Natural killer cell (primary cell): ENCODE measurements at places on chromosomes 6 and 20.
A peak's percentile ranks its signal among the peaks of the same experiment; 100 is the strongest.

- DNase-seq: no peak
- H3K27me3 ChIP-seq: no peaks in the 10 kb centered on the region
- no peaks in the 10 kb centered on the region for H3K36me3 ChIP-seq
- no peaks in the 10 kb centered on the region for H3K4me1 ChIP-seq
- no peak overlapping the region for H3K27ac ChIP-seq
Measured at GRCh38 chr6:61751986-61752385, 534.0 kb downstream of the KHDRBS2 start.

GRCh38 chr6:68693271-68693670, 58.2 kb downstream of the ADGRB3 start:
- H3K4me1 ChIP-seq: no peaks in the 10 kb centered on the region
- H3K27ac ChIP-seq: no peak overlapping the region
- no peaks in the 10 kb centered on the region for H3K36me3 ChIP-seq
- DNase-seq: no peak
- H3K27me3 ChIP-seq: no peaks in the 10 kb centered on the region
- H3K4me3 ChIP-seq: no peak overlapping the region

GRCh38 chr6:80792151-80792550, 685.7 kb downstream of the BCKDHB start:
- no peaks in the 10 kb centered on the region for H3K36me3 ChIP-seq
- H3K27ac ChIP-seq: no peak overlapping the region
- H3K4me3 ChIP-seq: no peak overlapping the region
- DNase-seq: no peak
- no peaks in the 10 kb centered on the region for H3K27me3 ChIP-seq
- H3K4me1 ChIP-seq: no peaks in the 10 kb centered on the region

GRCh38 chr6:128731249-128732165, 151.4 kb upstream of the LAMA2 start:
- H3K27ac ChIP-seq: no peak overlapping the region

DNA sequence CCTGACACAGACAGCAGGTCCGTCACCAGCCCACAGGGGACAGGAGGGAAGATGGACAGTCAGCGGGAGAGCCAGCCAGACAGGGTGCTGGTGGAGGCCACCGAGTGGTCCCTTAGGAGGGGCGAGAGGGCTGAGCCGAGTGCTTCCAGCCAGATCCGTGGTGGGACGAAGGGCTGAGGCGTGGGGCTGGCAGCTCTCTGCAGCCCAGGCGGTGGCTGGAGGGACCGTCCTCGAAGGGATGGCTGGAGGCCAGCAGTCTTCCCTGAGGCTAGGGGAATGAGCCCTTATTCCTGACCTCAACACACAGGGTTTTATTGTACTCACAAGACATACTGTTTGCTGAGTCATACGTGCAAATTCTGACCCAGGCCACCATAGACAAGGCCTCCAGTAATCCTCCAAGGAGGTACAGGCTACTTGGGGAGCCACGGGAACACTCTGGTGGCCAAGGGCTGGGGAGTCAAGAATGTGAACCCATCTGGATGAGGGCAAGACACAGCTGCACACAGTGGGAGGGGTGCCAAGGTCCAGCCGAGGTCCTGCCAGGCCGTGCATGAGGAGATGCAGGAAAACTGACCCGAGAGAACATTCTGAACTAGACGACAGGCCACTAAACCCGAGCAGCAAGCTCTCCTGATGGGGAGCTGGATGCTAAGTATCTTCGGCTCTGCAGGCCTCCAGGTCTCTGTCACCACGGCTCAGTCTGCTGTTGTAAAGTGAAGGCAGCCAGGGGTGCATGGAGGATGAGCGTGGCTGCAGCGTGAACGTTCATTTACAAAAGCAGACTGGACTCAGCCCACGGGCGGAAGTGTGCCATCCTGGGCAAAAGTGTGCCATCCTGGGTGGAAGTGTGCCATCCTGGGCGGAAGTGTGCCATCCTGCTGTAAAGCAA, 242.5 kb downstream of the TTLL2 start:
- no peak overlapping the region for H3K4me3 ChIP-seq
- no peak overlapping the region for H3K27ac ChIP-seq
- H3K27me3 ChIP-seq: no peaks in the 10 kb centered on the region

DNA sequence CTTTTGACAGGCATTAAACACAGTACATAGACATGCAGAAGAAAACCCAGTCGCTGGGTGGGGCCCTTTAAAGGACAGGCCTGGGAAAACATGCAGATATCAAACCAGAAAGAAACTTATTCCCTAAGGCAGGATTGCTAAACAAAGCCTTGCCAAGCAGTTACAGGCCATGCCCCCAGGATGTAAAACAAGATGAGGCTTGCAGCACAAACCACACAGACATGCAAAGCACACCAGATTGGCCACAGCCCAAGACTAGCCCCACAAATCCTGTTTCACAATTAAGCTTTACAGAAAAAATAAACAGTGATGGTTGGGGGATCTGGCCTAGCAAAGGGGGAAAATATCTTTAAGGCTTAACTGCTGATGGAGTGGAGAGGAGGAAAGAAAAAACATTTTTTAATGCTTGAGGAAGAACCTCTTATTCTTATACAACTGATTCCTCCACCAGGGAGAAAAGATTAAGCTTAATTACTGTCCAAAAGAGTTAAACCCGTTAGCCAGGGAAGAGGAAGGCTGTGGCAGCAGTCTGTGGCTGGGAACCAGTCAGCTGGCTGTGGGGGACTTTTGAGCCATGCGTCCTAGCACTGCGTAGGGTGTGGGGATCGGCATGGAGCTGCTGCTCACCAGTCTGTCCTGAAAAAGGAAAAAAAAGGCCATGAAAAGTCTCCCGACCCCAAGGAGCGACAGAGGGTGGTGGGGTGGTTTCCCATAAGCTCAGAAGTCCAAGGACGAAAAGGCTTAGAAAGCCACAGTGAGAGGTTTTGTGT, 28.4 kb downstream of the COL19A1 start:
- no peaks in the 10 kb centered on the region for H3K4me1 ChIP-seq
- H3K4me3 ChIP-seq: no peak overlapping the region
- H3K27me3 ChIP-seq: no peaks in the 10 kb centered on the region
- DNase-seq: no peak

DNA sequence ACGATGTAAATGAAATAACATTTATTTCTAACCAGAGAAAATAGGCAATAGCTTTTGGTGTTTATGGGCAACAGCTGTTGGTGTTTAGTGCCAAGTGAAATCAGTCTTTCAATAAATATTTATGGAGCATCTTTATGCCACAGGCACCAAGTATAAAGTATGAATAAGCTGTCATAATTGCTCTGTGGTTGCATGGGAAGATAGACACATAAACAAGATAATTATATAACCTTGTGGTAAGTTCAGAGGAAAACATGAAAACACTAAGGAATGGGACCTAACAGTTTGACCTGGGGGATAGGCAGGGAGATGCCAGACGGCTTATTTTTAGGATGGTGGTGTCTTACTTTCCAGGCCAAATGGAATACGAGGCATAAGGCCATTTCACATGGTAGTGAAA, 110.9 kb downstream of the GFRAL start:
- H3K27me3 ChIP-seq: no peaks in the 10 kb centered on the region
- no peaks in the 10 kb centered on the region for H3K36me3 ChIP-seq
- H3K4me3 ChIP-seq: no peak overlapping the region
- no peak overlapping the region for H3K27ac ChIP-seq

- H3K4me1 ChIP-seq: no peaks in the 10 kb centered on the region
- H3K27ac ChIP-seq: no peak overlapping the region
- no peaks in the 10 kb centered on the region for H3K36me3 ChIP-seq
- H3K27me3 ChIP-seq: no peaks in the 10 kb centered on the region
Measured at GRCh38 chr6:72203983-72204382, 317.6 kb downstream of the RIMS1 start.

GRCh38 chr6:19041906-19042305, 654.8 kb downstream of the RNF144B start:
- H3K36me3 ChIP-seq: no peaks in the 10 kb centered on the region
- no peaks in the 10 kb centered on the region for H3K27me3 ChIP-seq
- H3K4me1 ChIP-seq: no peaks in the 10 kb centered on the region
- H3K4me3 ChIP-seq: no peak overlapping the region

DNA sequence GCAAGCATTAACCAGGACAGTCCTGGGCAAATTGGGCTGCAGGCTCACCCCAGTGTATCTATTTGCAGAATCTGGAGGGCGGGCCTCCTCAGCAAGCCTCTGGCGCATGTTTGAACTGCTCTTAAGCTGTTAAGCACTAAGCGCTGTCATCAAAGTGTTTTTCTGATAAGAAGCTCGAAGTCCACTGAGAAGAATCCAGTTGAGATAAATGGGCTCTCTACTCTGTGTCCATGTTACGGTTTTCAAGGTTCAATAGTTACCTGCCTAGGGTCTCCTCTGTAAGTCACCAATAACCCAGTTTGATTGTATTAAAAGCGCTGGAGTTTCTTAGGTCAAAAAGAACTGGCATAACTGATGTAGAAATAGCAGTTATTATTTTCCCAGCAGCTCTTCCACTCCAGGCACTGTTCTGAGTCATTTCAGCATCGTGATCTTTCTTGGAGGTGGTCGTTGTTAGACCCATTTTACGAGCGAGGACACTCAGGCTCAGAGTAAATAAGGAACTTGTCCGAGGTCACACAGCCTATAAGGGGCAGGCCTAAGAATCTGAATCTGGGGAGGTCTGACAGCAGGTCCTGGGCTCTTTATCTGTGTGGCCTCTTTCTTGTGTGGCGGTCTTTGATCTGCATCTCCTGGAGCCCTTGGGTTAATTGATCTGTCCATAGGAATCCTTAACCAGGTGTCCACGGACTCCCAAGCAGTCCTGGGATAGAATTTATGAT, 207.4 kb upstream of the ZNF217 start:
- H3K36me3 ChIP-seq: no peaks in the 10 kb centered on the region
- no peak overlapping the region for H3K4me3 ChIP-seq
- no peak overlapping the region for H3K27ac ChIP-seq
- no peaks in the 10 kb centered on the region for H3K27me3 ChIP-seq

GRCh38 chr6:127136786-127137185, 18.3 kb downstream of the RSPO3 start:
- H3K27ac ChIP-seq: no peak overlapping the region
- no peak for DNase-seq
- H3K27me3 ChIP-seq: peaks cover 2% of the 10 kb centered on the region

- H3K27ac ChIP-seq: no peak overlapping the region
- no peaks in the 10 kb centered on the region for H3K27me3 ChIP-seq
- no peak for DNase-seq
- H3K4me3 ChIP-seq: no peak overlapping the region
Measured at GRCh38 chr6:47437592-47437991, 40.0 kb upstream of the CD2AP start.

DNA sequence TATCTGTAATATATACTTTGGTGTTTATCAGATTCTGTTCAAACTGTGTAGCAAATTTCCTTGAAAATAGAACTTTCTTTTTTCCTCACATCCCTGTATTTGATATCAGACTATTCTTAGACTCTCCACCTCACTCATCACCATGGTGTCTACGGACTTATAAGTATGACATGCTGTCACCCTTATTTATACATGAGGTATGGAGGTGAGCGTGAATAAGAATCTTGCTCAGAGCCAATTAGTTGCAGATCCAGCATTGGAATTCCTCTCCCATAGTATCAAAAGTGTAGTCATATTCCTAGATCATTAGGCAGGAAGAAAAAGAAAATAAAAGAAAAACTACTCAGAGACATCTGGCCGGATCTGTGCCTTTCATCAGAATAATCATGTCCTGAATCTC, 43.0 kb downstream of the TPD52L1 start:
- no peaks in the 10 kb centered on the region for H3K27me3 ChIP-seq
- H3K4me3 ChIP-seq: no peak overlapping the region
- H3K27ac ChIP-seq: no peak overlapping the region
- peaks cover 6% of the 10 kb centered on the region for H3K4me1 ChIP-seq
- H3K36me3 ChIP-seq: no peaks in the 10 kb centered on the region

DNA sequence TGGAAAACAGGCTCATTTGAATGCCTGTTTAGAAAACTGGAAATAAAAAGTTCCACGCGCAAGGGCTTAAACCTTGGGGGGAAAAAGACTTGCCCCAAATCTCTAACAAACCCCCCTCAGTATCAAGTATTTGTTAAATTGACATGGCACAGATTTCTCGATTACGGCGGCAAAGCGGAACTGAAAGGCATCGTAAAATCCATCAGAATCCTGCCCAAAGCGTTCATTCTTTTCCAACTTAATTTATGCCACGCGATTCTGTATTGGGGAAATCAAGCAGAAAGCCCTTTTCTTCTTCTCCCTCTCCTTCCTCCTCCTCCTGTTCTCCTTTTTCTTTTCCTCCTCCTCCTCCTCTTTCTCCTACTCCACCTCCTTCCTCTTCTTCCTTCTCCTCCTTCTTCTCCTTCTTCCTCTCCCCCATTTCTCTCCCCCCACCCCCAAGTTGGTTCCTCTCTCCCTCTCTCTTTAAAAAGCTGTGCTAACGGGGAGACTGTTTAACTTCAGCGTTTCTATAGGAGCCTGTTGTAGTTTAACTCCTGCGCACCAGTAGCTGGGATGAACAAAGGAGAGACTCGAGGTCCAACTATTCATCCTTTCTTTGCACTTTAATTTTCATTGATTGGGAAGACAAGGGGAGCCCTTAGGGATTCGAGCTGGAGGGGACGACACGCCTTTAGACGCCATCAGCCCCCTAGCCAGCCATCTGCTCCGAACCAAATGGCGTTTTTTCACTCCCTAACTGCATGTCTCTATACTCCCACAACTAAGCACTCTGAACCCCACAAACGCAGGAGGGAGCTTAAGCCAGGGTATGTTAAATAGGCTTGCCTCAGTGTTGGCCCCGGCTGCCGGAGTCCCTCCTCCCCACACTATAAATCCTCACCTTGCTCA, 2.7 kb upstream of the DLL1 start:
- peaks cover 39% of the 10 kb centered on the region for H3K27me3 ChIP-seq
- H3K36me3 ChIP-seq: no peaks in the 10 kb centered on the region
- no peak for DNase-seq
- peaks cover 51% of the 10 kb centered on the region for H3K4me1 ChIP-seq

DNA sequence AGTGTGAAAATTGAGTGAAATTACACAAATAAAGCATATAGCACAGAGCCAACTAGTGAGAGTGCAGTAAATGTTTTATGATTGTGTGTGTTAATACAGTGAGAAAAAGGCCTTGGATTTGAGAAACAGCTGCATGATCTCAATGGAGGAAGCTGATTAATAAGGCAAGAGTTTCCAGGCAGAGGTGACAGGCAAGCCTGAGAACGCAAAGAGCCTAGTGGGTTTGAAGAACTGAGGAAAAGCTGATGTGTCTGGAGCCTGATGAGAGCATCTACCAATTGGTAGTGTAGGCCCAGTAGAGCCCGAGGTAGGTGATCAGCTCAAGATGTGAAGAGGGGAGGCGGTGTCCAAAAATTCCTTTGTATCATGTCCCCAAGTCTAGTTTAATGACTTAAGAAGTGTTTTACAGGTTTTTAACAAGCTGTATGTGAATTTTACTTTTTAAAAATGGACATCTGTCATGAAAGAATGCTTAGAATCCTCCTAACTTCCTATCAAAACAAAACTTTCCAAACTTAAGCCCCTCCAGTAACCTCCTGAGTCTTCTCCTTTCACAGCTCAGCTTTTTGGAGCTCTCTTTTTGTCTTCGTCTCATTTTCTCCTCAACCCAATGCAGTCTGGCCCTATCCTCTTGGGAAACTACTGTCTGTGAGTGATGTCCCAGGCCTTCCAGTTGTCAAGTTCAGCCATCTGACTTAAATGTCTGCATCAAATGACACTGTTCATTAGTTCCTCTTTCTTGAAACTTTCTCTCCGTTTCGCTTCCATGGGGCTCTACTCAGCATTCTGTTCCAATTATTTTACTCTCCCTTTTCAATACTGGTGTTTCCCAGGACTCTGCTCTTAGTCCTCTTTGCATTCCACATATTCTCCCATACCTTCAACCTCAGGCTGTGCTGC, 1.2 kb downstream of the CDC40 start:
- DNase-seq: no peak
- H3K4me3 ChIP-seq: peak overlapping the region; percentile 83
- peaks cover 9% of the 10 kb centered on the region for H3K27me3 ChIP-seq
- H3K4me1 ChIP-seq: peaks cover 29% of the 10 kb centered on the region
- H3K27ac ChIP-seq: peak overlapping the region; percentile 13
- peaks cover 2% of the 10 kb centered on the region for H3K36me3 ChIP-seq
